HAP-1 (cell line): ENCODE measurements at places on chromosomes 16 and 17.
A peak's percentile ranks its signal among the peaks of the same experiment; 100 is the strongest.

- DNase-seq = peak; percentile 53
These were observed at the start of gene ARHGAP23 for GRCh38 chr17:38428112-38428642. Gene ARHGAP23 (plus strand): TSS chr17:38428464. CDS start chr17:38428486, 22 bp downstream.

- no peak for DNase-seq
These were observed 14.2 kb upstream of the RAP1GAP2 start for GRCh38 chr17:2782055-2782454.

DNA sequence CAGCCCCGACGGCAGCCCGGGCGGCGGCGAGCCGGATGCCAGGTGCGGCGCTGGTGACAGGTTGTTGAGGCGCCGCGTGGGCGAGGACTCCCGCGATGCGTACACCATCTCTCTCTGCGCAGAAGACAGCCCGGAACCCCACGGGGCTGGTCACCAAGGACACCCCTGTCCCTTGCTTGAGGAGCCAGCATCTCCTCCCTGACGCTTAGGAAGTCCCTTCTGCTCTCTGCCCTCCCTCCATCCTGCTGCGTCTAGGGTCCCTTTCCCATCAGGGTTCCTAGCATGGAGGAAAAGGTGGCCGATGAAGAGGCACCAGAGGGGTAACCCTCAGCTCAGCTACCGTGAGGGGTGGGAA is 43.6 kb downstream of the SRCIN1 start:
- DNase-seq = no peak

DNA sequence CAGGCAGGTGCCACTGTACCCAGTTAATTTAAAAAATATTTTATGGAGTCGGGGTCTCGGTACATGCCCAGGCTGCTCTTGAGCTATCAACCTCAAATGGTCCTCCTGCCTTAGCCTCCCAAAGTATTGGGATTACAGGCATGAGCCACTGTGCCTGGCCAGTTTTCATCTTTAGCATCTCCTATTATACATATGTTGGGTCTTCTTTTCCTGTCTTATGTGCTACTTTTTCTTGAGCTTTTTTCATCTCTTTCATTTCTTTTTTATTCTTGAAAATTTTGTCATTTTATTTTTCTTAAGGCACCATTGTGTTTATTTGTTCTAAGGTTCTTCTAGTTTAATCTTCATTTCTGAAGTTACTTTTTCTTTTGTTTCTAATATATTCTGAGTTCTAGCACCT is 20.7 kb downstream of the BANP start:
- no peak for DNase-seq

DNA sequence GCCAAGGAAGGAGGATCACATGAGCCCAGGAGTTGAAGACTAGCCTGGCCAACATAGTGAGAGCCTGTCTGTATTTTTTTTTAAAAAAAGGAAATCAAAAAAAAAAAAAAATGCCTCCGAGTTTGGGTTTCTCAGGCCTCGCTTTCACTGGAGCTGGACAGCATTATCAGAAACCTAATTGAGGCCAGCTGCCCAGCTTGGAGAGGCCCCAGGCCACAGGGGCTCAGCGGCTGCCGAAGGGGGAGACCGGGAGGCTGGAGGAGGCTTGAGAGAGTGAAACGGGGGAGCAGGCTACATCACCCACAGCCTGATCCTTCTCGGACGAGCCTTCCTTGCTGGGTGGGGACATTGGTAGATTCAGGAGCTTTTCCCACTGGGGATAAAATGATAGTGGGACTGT is 5.1 kb downstream of the TTYH2 start:
- DNase-seq = no peak

- no peak for DNase-seq
These were observed 86.3 kb upstream of the CACNG5 start for GRCh38 chr17:66748578-66748977.

- DNase-seq = no peak
These were observed 42.4 kb upstream of the MEAK7 start for GRCh38 chr16:84546669-84547545.

- no peak for DNase-seq
These were observed 210.9 kb downstream of the ZFHX3 start for GRCh38 chr16:72836985-72837384.

DNA sequence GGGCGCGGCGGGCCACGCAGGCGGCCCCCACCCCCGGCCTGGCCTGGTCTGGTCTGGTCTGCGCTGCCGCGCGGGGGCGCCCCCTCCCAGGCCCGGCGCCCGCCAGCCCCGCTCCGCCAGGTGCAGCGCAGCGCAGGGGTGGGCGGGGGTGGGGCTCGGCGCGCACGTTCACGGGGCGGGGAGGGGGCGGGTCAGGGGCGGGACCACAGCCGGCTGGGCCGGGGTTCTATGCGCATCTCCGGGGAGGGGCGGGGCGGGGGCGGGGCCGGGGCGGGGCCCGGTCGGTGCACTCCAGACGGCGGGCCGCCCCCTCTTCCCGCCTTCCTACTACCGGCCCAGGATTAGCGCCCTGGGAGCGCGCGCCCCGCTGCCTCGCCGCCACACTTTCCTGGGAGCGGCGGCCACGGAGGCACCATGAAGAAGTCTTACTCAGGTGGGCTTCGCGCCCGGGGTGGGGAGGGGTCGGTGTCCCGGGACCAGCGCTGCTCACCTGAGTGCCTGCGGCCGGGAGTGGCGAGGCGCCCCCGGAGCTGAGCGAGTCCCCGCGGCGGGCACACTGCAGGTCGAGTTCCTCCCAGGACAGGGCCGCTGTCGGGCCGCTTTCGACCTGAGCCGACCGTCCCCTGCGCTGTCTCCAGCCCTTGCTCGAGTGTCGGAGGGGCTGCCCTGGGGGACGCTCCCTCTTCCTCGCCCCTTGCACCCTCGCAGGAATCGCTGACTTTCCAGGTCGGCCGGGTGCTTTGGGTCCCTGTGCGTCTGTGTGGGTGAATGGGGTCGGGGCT is 140.5 kb downstream of the SEC14L1 start:
- DNase-seq = peak; percentile 82
